ENCODE measurements at places on chromosomes 13 and 19.

DNA sequence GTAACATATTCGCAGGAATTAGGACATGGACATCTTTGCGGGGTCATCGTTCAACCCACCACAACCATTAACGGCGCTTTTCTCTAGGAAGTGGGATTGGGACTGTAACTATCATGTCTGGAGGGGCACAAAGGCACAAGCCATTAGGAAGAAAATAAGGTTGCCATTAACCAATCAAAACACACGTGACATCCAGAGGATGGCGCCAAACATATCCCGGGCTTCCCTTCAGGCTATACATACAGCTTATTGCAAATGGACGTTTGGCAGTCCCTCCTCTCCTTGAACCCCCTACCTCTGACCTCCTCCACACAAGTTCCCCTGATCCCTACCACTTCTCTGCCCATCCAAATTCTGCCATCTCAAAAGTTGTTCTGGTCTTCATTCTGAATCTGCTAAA, 26.6 kb upstream of the GSX1 start:
- DNase-seq: no peak

GRCh38 chr13:27170516-27171243, 931 bp downstream of the USP12 start:
- peak; percentile 41 for DNase-seq

GRCh38 chr19:20478936-20479335, 86.6 kb downstream of the ZNF737 start:
- DNase-seq: no peak

DNA sequence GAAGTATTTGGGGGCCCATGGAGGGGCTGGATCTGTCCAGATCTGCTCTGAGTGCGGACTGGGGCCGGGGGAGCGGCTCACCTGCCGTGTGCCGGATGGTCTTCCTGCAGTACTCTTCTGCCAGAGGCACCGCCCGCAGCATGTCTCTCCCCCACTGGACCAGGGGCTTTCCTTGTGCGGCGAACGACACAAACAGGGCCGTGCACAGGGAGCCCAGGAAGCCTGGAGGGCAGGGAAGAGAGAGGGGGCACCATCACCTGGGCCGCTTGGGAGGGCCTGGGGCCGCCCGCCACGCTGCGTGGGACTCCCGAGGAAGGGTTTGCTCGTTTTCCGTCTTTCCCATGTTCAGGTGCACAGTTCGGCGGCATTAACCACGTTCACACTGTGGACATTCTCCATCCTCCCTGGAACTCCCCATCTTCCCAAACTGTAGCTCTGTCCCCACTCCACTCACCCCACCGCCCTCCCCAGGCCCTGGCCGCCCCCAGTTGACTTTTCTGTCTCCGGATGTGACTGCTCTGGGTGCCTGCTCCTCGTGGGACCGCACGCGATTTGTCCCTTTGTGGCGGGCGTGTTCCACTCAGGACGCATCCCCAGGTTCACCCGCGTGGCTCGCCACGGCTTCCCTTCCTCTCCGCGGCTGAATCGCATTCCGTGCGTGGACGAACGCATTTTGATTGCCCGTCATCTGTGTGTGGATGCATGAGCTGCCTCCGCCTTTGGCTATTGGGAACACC, 24.2 kb downstream of the ADPRHL1 start:
- DNase-seq: no peak

- DNase-seq: no peak
These were observed 1248.9 kb downstream of the SLITRK5 start for GRCh38 chr13:88919970-88920628.

- DNase-seq: peak; percentile 73
These were observed 79.3 kb downstream of the KDM4B start for GRCh38 chr19:5048091-5048726.

GRCh38 chr13:73065665-73066340, 7.0 kb downstream of the KLF5 start:
- DNase-seq: no peak

DNA sequence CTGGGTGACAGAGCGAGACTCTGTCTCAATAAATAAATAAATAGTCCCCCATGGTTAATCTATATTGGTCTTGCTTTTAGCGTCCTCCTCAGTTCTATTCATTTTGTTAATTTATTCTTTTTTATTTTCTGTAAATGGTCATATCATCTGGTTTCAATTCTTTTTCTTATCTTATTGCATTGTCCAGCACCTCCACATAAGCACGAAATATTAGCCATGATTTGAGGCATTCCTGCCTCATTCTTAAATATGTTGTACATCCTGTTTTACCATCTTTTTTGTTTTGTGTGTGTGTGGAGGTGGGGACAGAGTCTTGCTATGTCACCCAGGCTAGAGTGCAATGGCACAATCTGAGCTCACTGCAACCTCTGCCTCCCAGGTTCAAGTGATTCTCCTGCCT, 24.6 kb upstream of the CCDC124 start:
- DNase-seq: no peak

- DNase-seq: no peak
These were observed 186.9 kb downstream of the OLFM4 start for GRCh38 chr13:53215563-53215962.

DNA sequence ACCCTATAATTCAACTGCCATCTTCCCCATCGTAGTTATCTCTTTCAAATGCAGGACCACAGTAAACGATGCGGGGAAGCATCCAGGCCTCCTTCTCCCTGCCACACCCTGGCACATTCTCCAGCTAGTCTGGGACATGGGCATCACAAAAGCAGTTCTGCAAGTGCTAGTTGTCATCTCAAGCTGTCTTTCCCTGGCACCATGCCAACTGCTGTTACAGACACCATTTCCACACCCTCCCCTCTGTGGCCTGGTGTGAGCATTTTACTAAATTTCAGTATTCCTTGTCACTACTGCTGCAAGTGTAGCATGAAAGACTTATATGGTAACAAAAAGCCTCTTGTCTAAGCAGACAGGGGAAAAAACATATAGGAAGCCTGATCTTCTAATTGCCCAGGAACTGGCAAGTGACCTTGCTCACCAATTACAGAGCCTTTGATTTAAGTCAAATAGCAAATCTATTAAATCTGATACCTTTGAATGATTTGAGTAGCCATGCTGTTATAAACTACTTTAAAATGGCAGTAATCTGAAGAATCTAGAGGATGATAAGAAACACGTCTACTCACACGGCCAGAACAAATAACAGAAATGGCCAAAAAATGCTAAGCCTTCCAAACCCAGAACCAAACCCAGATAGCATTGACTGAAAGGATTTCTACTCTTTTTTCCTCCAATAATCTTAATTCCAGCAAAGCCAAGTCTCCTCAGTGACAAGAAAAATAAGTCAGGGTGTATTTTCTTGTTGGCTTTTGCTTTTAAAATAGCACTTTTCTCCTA, 179.0 kb downstream of the NUFIP1 start:
- no peak for DNase-seq

DNA sequence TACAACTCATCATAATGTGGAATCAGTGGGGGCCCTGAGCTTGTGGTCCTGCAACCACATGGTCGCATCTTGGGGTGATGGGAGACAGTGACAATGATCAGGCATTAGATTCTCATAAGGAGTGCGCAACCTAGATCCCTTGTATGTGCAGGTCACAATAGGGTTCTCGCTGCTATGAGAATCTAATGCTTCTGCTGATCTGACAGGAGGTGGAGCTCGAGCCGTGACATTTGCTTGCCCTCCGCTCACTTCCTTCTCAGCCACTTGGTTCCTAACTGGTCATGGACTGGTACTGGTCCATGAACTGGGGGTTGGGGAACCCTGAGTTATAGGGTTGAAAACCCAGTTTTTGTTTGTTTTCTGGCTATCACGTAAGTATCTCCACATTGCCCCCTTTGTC, 1290.9 kb upstream of the ATXN8OS start:
- DNase-seq: no peak

DNA sequence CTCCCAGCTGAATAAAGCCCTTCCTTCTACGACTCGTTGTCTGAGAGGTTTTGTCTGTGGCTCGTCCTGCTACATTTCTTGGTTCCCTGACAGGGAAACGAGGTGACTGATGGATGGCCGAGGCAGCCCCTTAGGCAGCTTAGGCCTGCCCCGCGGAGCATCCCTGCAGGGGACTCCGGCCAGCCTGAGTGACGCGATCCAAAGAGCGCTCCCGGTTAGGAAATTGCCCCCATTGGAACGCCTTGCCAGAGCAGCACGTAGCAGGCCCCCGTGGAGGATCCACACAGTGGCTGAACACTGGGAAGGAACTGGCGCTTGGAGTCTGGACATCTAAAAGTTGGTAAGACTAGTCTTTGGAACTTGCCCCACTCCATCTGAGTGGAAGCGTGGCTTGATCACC, 296.8 kb upstream of the SGCG start:
- peak; percentile 53 for DNase-seq

- DNase-seq: no peak
These were observed 55.8 kb downstream of the C1QTNF9 start for GRCh38 chr13:24365191-24365590.

GRCh38 chr19:3471954-3472655, 8.2 kb downstream of the SMIM24 start:
- DNase-seq: peak; percentile 11

GRCh38 chr19:6125571-6125989, 9.9 kb upstream of the ACSBG2 start:
- peak; percentile 79 for DNase-seq

GRCh38 chr13:75326173-75327134, 155.5 kb downstream of the TBC1D4 start:
- no peak for DNase-seq

DNA sequence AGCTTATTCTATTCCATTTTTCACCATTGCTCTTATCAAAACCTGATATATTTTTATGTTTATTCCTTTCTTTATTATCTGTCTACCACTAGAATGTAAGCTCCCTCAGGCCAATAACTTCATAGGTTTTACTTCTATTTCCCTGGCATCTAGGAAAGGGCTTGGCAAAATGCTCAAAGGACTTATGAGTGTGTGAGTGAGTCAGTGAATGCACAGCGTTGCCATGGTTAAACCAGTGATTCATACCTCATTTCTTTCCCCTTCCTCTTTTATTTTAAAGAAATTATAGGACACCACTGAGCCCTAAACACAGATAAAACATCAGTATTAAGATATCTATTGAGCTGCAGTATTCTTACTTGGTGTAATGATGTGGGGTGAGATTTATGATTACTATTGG, 162.1 kb downstream of the GPC6 start:
- peak; percentile 58 for DNase-seq

GRCh38 chr13:109323338-109323737, 463.0 kb downstream of the IRS2 start:
- no peak for DNase-seq

Measured in kidney tubule cell (primary cell).